Prostate gland (tissue), 2 donors: ENCODE measurements at places on chromosomes 7 and 10.

GRCh38 chr7:216360-217300 is 24.3 kb downstream of the FAM20C start:
- DNase-seq, result no peak

- no peak for DNase-seq
Measured at GRCh38 chr7:14900051-14900450, 2.5 kb downstream of the DGKB start.

- no peak for DNase-seq
Measured at GRCh38 chr7:94580601-94581000, 71.0 kb downstream of the CASD1 start.

DNA sequence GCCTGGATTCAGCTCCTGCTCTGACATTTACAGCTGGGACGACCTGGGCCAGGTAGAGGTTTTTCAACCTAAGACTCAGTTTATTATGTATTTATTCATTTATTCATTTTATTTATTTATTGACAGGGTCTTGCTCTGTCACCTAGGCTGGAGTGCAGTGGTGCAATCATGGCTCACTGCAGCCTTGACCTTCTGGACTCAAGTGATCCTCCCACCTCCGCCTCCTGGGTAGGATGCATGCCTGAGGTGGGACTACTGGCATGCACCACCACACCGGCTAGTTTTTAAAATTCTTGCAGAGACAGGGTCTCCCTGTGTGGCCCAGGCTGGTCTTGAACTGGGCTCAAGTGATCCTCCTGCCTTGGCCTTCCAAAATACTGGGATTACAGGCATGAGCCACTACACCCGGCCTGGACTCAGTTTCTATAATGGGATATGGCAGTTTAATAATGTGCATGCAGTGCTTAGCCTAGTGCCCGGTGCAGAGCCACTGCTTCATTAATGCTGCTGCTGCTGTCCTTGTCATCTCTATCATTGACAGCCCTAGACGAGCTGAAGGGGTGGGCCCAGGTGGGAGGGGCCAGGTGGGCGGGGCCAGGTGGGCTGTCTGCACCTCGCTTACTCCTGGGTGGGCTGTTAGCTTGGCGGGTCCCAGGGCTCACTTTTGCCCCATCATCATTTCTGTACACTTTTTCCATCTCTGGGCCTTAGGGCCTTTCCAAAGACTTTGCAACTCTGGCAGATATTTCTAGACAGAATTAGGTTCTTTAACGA is 92.6 kb downstream of the LHPP start:
- DNase-seq, result no peak

GRCh38 chr7:47557694-47558670 is 23.9 kb downstream of the TNS3 start:
- DNase-seq, result no peak

DNA sequence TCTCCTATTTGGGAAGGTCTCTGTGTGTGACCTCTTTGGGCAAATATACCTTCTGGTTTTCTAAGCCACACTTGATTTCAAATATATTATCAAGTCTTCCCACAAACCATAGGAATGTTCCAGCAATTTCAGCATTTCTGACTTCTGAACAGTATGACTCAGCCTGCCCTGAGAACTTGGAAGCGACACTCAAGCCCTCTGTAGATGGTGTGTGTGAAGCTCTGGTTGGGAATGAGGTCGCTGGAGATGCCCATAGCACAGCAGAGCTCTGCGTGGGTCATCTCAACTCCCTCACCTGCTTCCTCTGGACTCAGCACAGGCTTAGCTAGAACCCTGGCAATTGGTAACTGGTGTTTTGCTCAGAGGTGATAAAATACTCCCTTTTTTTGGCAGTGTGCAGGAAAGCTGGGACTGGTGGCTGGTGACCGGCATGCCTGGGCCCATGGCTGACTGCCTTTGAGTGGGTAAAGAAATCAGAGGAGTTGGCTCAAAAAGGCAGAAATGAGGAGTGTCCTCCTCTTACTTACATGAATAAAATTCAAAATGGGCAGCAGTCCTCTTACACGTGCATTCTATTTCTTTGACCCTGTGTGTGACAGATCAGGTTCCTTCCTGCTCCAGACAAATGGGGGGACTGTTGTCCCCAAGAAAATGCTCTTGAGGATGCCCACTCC is 87.5 kb upstream of the NRP1 start:
- no peak for DNase-seq

DNA sequence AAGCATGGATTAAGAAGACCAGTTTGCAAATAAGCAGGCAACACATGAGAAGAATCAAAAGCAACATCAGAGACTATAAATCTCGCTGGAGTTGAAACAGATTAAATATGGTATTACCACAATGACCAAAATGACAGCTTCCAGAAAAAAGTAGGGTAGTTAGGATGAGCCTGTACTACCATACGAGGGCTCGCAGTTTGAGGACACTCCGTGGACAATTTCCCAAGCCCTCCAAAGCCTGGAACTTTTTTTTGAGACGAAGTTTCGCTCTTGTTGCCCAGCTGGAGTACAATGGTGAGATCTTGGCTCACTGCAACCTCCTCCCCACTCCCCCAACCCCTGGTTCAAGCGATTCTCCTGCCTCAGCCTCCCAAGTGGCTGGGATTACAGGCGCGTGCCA is 1.0 kb downstream of the LRRC17 start:
- no peak for DNase-seq

- no peak for DNase-seq
Measured at GRCh38 chr10:48285710-48286109, 11.2 kb upstream of the FRMPD2 start.

DNA sequence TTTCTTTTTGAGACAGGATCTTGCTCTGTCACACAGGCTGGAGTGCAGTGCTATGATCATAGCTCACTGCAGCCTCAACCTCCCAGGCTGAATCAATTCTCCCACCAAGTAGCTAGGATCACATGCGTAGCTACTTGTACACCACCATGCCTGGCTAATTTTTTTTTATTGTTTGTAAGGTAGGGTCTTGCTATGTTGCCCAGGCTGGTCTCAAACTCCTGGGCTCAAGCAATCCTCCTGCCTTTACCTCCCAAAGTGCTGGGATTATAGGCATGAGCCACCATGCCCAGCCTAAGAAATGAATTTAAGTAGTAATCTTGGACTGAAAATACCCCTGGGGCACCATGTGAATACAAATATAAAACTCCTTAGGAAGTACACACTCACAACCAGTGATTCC is 5.8 kb downstream of the NUDT13 start:
- no peak for DNase-seq

GRCh38 chr7:68697796-68698280 is 900.4 kb upstream of the AUTS2 start:
- no peak for DNase-seq

GRCh38 chr7:132138817-132139216 is 437.5 kb downstream of the PLXNA4 start:
- DNase-seq, result no peak

- DNase-seq, result no peak
Measured at GRCh38 chr10:49165821-49166483, 22.2 kb downstream of the TMEM273 start.

GRCh38 chr10:62335326-62335725 is 38.8 kb upstream of the ZNF365 start:
- DNase-seq, result no peak

DNA sequence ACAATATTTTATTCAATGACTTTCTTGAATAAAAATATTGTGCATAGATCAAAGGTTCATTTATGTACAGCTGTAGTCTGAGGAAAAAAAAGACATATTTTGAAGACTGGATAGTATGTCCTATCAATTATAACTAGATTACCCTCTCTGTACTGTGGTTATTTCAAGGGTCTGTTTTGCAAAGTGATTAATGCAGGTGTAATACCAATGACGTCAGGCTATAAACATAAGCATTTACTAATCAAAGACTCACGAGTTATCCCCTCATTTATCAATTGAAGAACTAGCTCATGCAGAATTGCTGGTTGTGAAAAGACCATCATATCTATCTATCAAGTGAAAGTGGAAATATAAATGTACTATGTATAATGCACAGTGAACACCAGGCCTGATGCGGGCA is 213.6 kb upstream of the HGF start:
- DNase-seq, result no peak

- no peak for DNase-seq
Measured at GRCh38 chr10:26385443-26385842, 52.7 kb upstream of the APBB1IP start.

DNA sequence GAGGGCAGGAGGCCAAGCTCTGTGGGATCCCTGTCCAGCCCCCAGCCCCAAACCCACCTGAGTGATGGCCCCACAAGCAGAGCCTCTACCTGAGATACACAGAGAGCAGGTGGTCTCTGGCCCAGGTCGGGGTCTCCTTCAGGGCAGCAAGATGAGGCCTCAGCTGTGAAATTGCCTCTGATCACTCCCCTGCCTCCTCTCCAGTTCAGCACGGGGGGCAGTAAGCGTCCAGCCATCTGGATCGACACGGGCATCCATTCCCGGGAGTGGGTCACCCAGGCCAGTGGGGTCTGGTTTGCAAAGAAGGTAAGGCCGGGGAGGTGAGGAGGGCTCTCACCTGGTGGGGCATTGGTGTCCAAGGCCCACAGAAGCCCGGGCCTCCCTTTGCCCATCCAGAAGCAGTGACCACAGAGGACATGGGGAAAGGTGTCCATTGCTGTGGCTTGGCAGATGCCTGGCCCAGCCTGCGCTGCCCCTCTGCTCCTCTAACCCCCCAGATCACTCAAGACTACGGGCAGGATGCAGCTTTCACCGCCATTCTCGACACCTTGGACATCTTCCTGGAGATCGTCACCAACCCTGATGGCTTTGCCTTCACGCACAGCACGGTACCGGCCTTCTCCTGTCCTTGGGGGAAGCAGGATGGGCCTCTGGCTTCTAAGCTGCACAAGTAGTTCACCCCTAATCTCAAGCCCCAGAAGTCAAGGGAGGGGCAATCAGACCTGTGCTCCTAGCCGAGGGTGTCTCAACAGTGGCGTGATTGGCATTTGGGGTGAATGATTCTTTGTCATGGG is 3.1 kb downstream of the CPA1 start:
- no peak for DNase-seq

GRCh38 chr7:69260023-69260422 is 338.3 kb upstream of the AUTS2 start:
- DNase-seq, result no peak

GRCh38 chr10:91190876-91191583 is 29.4 kb upstream of the PCGF5 start:
- DNase-seq, result no peak

DNA sequence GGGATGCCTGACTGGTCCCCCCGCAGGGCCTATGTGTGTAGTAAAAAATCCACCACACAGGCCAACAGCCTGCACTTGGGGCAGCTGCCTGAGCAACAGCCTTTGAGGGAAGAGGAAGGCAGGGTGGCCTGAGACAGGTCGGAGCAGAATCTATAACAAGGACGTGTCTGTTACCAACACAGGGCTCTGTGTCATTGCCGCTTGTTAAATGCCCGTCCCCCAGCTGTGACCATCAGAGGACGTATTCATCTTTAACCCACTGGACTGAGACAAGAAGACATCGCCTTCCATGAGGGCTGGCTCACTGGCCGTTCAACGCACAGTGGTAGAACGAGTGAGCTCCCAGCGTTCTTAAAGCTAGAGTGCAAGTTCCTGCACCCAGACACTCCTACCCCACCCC is 7.8 kb downstream of the PDIA4 start:
- DNase-seq, result no peak

DNA sequence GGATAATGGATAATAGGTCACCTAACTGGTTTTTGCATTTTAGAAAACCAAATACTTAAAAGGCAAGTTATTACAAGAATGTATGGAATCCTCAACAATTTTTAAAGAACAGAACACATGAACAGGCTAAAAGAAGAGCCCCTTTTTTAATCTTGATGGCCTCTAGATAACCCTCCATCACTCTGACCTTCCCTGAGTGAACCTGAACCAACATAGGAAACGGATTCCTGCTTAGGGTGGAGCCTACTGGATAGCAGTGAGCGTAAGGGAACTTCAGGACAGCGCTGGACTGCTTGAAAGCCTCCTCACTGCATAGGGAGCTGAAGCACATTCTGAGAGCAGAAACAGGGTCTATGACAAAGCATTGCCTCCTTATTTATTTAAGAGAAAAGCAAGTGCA is 20.5 kb downstream of the TRPV5 start:
- no peak for DNase-seq

GRCh38 chr7:140084972-140085371 is 22.2 kb upstream of the PARP12 start:
- no peak for DNase-seq

DNA sequence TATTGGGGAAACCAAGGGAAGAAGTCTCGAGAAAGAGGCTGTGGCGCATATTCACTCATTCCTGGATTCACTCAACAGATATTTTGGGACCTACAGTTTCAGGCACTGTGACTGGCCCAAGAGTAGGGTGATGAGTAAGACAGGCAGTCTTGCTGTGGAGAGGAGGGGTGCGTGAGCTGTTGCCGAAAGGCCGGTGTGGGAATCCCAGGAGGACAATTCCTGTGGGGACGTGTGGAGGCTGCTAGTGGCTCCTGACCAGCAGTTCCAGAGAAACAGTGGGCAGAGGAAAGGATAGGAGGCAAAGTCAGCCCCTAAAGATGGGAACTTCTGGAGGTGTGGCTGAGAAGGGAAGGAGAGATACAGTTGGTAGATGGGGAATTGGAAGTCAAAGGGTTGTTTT is 59.3 kb upstream of the GRB10 start:
- DNase-seq, result no peak

DNA sequence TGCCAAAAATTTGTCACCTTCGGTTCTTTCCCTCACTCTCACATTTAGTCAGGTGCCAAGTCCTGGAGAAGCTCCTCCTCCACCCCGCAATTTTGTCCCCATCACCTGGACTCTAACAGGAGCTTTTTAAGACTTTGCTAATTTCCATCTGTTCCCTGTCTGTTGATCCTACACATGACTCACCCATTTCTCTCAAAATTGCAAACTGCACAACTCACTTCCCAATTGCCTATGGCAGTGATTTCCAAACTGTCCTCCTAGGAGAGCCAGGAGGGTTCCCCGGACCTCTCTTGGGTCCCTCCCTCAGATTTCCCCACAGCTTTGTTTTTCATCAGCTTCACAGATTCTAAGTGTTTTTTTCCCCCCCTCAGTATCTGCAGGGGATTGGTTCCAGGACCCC is 120.3 kb downstream of the WNT2 start:
- DNase-seq, result no peak

DNA sequence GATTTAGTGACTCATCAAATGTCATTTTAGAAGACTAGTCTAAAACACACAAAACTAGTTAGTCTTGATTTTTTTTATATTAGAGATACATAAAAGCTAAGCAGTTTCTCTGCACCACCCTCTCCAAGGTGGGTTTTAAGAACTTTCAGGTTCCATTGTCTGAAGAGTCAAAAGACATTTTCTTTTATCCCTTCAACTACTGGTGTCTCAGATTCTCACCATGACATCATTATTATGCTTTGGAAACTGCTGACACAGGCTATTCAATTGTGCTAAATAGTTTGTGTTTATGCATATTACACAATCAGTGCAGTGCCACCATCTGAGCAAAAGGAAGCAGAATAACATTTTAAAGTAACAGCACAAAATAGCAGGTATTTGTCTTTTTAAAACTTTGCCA is 52.2 kb downstream of the IGF2BP3 start:
- DNase-seq, result no peak

- DNase-seq, result no peak
Measured at GRCh38 chr10:88428442-88428841, 154.7 kb downstream of the RNLS start.
